Smooth muscle cell of the coronary artery (primary cell): ENCODE measurements at places on chromosomes 12 and 14. TPM values are rescaled to one million over a fixed set of nuclear protein-coding genes. Genes with fewer than 3 reads are reported as not detected.

The TTC9 gene
- 0.23 TPM in 2 replicates for total RNA-seq

The CFAP54 gene
- 1.1 and 1.6 TPM in 2 replicates for total RNA-seq

The ZNF26 gene
- 5.1 and 11.7 TPM in 2 replicates for total RNA-seq

The IL23A gene
- not detected in 2 replicates for total RNA-seq

The ACSM4 gene
- not detected in 2 replicates for total RNA-seq

The RNU6-8 gene
- total RNA-seq, result not detected in 2 replicates

The SSPN gene
- 4.7 and 9.0 TPM in 2 replicates for total RNA-seq

The C12orf50 gene
- 0.12 TPM in 1 of 2 replicates, not detected in the other for total RNA-seq

The CISTR gene
- not detected in 2 replicates for total RNA-seq

The GLS2 gene
- total RNA-seq, result 0.38 TPM in 1 of 2 replicates, not detected in the other

The HOXC4 gene
- not detected in 2 replicates for total RNA-seq

The FGF6 gene
- total RNA-seq, result not detected in 2 replicates

The KRT79 gene
- not detected in 2 replicates for total RNA-seq

The NKX2-1 gene
- not detected in 2 replicates for total RNA-seq

The TMEM30B gene
- total RNA-seq, result 0.08 and 0.70 TPM in 2 replicates

The TAS2R8 gene
- not detected in 2 replicates for total RNA-seq

The NAV3 gene
- 39.5 and 102 TPM in 2 replicates for total RNA-seq

The CCDC177 gene
- total RNA-seq, result under 0.01 TPM in 1 of 2 replicates, not detected in the other

The CPM gene
- 0.83 and 18.7 TPM in 2 replicates for total RNA-seq

The PLEKHD1 gene
- total RNA-seq, result not detected in 2 replicates

The GPR84 gene
- not detected in 2 replicates for total RNA-seq

The PTCSC3 gene
- not detected in 2 replicates for total RNA-seq

The CIDEB gene
- total RNA-seq, result 0.08 and 3.3 TPM in 2 replicates

The PRICKLE1 gene
- 11.5 and 12.0 TPM in 2 replicates for total RNA-seq

The GDF3 gene
- not detected in 2 replicates for total RNA-seq

The TESPA1 gene
- total RNA-seq, result not detected in 2 replicates

The CRIP2 gene
- 20.5 and 148 TPM in 2 replicates for total RNA-seq

The NTN4 gene
- total RNA-seq, result 26.7 and 234 TPM in 2 replicates

The OR4E2 gene
- not detected in 2 replicates for total RNA-seq

The P3H3 gene
- 74.8 and 101 TPM in 2 replicates for total RNA-seq

The MIP gene
- not detected in 2 replicates for total RNA-seq

The RD3L gene
- total RNA-seq, result not detected in 2 replicates

The TAS2R9 gene
- total RNA-seq, result not detected in 2 replicates

The GZMH gene
- total RNA-seq, result not detected in 2 replicates

The ABCD2 gene
- total RNA-seq, result under 0.01 and 0.12 TPM in 2 replicates

The PIANP gene
- under 0.01 and 0.38 TPM in 2 replicates for total RNA-seq

The TIMELESS gene
- 3.7 and 5.4 TPM in 2 replicates for total RNA-seq

The DAO gene
- total RNA-seq, result under 0.01 TPM in 1 of 2 replicates, not detected in the other

The KRT3 gene
- not detected in 2 replicates for total RNA-seq

The KSR2 gene
- not detected in 2 replicates for total RNA-seq

The KRT2 gene
- not detected in 2 replicates for total RNA-seq

The PZP gene
- total RNA-seq, result not detected in 2 replicates

The ACOT6 gene
- total RNA-seq, result not detected in 2 replicates

The TMBIM6 gene
- total RNA-seq, result 238 and 243 TPM in 2 replicates

The KRT6C gene
- total RNA-seq, result not detected in 2 replicates

The ADAM21 gene
- 0.23 and 0.75 TPM in 2 replicates for total RNA-seq

The NID2 gene
- 131 and 145 TPM in 2 replicates for total RNA-seq
